ENCODE measurements at places on chromosomes 7 and 10. TPM values are rescaled to one million over a fixed set of nuclear protein-coding genes. Genes with fewer than 3 reads are reported as not detected.

Gene C10orf53
- not detected for total RNA-seq

DNA sequence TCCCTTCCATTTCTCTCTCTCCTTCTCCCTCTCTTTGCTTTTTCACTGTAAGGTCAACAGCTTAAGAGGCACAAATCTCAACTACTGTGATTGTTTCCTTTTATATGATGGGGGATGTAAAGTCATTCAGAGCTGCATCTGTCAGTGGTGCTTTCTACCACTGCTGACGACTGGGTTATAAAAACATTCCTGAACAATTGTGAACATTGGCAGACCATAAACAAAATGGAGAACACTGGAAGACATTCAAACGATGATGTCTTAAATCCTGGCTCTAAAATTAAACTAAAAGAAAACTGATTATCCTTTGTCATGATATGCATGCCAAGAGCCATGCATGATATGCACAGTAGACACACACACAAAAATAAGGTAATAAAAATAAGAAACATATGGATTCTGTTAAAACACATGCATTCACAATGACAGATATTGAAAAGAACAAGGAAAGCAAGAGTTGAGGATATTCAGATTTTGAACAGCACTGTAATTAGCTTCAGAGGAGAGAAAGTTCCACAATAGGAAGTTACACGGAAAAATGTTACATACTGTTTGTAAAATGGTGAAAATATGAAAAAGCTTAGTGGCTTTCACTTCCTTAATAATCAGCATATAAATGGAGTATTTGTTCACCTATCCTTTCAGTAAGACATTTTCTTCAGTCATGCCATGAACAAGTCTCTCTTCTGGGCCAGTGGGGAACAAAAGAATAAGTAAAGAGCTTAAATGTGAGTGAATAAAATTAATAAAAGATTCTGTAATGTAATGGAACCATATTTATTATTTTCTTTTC lies 89.2 kb downstream of the RNLS start:
- DNase-seq, result no peak
- no peak overlapping the region for H3K27ac ChIP-seq
- no peaks in the 10 kb centered on the region for H3K4me1 ChIP-seq
- H3K36me3 ChIP-seq, result no peaks in the 10 kb centered on the region
- no peak overlapping the region for H3K4me3 ChIP-seq
- no peaks in the 10 kb centered on the region for H3K27me3 ChIP-seq

DNA sequence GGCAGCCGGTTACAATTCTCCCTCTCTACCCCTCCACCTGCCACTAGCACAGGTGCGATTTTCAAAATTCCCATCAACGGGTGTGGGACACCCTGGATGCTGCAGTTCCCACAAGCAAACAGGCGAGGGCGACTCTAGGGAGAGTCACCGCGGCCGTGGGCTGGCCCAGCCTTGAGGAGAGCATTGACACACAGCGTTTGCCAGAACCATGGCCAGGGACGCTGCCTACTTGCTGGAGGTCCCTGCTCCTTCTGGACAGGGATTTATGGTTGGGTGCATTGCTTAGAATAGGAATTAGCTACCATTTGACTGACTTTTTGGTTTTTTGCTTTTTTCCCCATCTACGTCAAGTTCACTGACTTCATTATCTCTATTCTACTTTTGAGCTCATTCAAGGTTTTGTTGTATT lies 19.0 kb upstream of the CLDN4 start:
- H3K4me1 ChIP-seq, result no peaks in the 10 kb centered on the region
- H3K4me3 ChIP-seq, result no peak overlapping the region
- no peaks in the 10 kb centered on the region for H3K27me3 ChIP-seq
- no peak overlapping the region for H3K27ac ChIP-seq

DNA sequence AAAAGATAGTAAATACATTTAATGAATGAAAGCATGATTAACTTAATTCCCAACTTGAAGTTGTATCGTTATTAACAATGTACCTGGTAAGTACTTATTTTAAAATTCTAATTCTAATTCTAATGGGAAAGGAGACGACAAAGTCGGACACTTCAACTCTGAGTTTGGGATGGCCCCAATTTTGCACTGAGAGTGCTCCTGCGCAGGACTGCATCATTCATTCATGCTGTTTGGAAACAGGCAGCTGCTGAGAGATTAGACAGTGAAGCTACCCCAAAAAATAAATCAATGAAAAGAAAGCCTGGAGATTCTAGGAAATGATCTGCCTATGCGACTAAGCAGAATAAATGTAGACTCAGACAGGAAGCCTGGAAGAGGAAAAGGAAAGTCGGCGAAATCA lies 141.7 kb upstream of the VKORC1L1 start:
- peaks cover 5% of the 10 kb centered on the region for H3K4me1 ChIP-seq
- peak overlapping the region; percentile 21 for H3K27ac ChIP-seq
- H3K27me3 ChIP-seq, result no peaks in the 10 kb centered on the region
- no peaks in the 10 kb centered on the region for H3K36me3 ChIP-seq

GRCh38 chr10:117441812-117442443 lies 66.7 kb upstream of the PDZD8 start:
- no peak for DNase-seq
- no peak overlapping the region for H3K27ac ChIP-seq

- no peaks in the 10 kb centered on the region for H3K27me3 ChIP-seq
- H3K4me1 ChIP-seq, result no peaks in the 10 kb centered on the region
- no peak for DNase-seq
- no peak overlapping the region for H3K27ac ChIP-seq
- H3K4me3 ChIP-seq, result no peak overlapping the region
These were observed 33.9 kb downstream of the SGPL1 start for GRCh38 chr10:70849582-70850016.

DNA sequence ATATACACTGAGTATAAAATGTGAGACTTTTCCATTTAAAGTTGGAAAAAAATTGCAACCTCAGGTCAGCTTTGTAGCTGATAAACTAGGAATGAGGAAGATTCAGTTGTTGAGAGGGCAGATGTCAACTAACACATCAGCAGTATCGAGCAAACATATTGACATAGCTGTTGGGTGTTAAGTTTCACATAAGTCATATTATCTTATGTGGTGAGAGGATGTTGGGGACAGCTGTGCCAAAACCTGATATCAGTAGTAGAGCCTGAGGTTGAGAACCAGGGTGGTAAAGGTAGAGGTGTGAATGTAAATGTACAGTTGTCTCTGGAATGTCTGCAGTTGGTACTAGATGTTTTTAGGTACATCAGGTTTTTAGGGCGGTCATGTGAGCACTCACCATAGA lies 5.0 kb downstream of the ZRANB1 start:
- peaks cover 7% of the 10 kb centered on the region for H3K4me1 ChIP-seq
- H3K27ac ChIP-seq, result no peak overlapping the region
- DNase-seq, result no peak
- H3K27me3 ChIP-seq, result no peaks in the 10 kb centered on the region
- H3K4me3 ChIP-seq, result no peak overlapping the region

Gene UPK3BL2
- total RNA-seq, result 22.8 TPM

All from naive thymus-derived CD4-positive, alpha-beta T cell (primary cell).